NCI-H748 treated with DMSO at 0.1 percent for 48 hours (cell line): ENCODE measurements at places on chromosomes 16 and 17.
A peak's percentile ranks its signal among the peaks of the same experiment; 100 is the strongest.

DNA sequence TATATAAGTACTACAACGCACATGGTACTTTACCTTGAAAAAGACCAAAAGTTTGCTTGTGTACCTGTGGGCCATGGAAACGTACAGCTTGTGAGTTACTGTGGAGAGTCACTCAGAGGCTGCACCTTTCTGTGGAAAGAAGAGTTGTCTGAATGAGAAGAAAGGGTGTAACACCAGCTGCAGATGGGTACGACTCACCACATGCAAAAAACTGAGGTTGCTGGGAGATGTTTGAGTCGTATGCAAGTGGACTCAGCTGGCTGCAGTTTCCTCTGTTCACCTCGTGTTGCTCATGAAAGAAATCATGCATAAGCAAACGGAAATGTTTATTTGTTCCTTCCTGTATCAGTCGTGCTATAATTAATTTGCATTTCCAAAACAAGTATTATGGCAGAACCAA, 22.4 kb upstream of the DYNLRB2 start:
- DNase-seq = no peak

DNA sequence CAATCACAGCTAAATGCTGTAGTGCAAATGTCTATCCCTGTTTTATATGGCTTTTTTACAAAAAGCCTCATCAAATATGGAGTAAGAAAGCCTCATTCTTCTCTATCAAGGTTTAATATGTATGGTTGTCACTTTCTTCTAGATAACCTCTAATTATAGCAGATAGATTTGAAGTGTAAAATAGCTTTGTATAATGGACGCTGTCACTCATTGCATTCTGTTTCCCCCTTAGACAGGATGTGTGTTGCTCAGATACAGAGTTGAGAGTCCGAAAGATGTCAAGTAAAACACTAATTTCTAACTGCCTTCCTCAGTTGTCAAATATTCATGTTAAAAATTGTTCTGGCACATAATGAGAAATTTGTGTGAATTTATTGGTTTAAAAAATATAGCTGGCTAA, 88.0 kb downstream of the NLK start:
- DNase-seq = no peak

DNA sequence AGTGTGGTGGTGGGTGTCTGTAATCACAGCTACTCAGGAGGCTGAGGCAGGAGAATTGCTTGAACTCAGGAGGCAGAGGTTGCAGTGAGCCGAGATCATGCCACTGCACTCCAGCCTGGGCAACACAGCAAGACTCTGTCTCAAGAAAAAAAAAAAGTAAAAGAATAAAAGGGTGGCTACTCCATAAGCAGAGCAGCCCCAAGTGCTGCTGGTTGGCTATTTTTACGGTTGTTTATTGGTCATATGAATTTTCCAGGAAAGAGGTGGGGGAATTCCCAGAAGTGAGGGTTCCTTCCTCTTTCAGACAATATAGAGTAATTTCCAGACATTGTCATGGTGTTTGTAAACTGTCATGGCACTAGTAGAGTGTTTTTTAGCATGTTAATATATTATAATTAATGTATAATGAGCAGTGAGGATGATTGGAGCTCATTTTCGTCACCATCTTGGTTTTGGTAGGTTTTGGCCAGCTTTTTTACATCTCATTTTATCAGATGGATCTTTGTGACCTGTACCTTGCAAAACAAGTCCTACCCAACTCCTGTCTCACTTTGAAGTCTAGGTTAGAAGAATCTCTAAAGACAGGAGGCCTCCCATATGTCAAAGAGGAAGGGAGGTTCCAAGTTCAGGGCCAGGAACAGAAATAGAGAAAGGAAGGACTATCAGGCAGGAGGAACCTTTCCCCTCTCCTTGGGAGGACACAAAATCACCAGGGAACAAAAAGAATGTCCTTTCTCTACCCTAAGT, 39.1 kb downstream of the HOXB1 start:
- DNase-seq = no peak

GRCh38 chr16:50800074-50800473, 58.2 kb downstream of the CYLD start:
- no peak for DNase-seq

- no peak for DNase-seq
These were observed 27.1 kb downstream of the USP10 start for GRCh38 chr16:84726669-84727467.

- DNase-seq = no peak
These were observed 145.1 kb upstream of the NOG start for GRCh38 chr17:56448371-56448770.

GRCh38 chr17:51481370-51481769, 221.0 kb downstream of the UTP18 start:
- no peak for DNase-seq

- DNase-seq = no peak
These were observed 10.9 kb downstream of the JPT2 start for GRCh38 chr16:1688807-1689560.

GRCh38 chr16:3623642-3624041, 12.2 kb upstream of the SLX4 start:
- DNase-seq = no peak

DNA sequence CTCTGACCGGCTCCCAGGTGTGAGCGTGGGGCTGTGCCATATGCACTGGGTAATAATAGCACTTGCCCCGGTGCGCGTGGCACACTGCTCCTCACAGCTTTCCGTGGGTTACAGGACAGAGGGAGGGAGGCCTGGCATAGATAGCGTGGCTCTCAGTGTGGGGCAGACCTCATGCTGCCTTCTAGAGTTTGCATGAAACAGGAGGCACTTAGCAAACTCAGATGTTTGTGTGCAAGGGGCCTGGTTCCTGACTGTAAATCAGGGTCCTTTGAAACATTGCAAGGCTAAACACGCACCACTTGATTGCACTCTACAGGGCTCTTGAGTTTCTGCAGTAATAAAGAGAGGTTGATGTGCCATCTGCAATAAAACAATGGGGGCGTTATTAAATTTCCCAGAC, 101.7 kb downstream of the RPTOR start:
- DNase-seq = no peak

GRCh38 chr16:30087181-30087898, 4.4 kb downstream of the TBX6 start:
- DNase-seq = no peak

DNA sequence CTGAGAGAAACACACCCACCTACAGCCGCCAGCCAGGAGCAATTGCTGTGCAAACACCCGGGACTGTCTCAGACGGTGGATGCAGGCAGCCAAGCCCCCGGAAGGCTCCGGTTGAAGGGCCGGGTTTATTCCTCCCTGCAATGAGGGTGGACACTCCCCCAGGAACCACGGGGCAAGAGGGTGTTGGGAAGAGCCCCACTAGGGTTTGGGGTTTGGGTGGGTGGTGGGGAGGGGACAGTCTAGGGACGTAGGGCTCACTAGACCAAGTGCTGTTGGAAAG, 19.2 kb downstream of the JPH3 start:
- no peak for DNase-seq

DNA sequence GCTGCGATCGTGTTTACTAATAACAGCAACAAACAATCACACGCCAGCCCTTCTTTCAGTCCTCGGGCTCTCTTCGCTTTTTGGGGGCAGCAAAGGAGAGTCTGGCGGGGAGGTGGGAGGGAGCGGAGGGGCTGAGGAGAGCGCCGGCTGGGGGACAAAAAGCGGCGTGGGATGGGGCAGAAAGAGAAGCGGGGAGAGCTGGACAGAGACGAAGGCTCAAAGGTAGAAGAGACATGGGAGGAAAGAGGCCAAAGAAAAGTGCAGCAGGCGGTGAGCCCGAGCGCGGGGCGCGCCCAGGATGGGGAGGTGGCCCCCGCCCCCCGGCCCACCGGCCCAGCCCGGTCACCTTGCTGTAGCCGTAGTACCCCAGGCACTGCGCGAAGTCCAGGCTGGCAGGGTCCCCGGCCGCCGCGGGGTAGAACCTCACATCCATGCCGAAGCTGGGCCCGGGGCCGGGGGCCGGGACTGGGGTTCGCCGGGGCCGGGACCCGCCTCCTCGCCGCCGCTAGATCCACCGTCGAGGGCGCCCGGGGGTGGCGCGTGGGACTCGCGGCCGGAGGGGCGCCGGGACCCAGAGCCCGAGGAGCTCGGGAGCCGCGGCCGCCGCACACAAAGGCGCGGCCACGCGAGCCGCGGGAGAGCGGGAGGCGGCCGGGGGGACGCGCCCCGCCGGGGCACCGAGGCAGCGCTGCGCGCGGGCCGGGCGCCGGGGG, 496 bp downstream of the TOX3 start:
- no peak for DNase-seq

- no peak for DNase-seq
These were observed 11.7 kb upstream of the CD300LD start for GRCh38 chr17:74603746-74604145.

DNA sequence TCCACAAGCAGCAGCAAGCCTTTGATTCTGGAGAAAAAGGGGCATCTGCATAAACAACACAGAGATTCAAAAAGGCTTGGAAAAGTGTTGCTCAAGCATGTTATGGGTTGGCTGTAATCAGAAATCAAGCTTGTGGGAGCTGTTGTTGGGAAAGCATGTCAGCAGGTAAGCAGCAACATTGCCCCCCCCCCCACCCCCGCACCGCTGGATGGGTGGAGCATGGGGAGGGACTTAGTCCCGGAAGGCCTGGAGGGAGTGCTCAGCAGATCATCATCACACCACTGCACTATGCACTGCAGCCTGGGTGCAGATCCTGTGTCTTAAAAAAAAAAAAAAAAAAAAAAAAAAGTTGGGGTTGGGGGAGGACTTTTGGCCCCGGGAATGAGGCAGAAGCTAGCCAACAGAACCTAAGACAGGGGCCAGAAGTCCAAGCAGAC, 16.8 kb upstream of the AKAP1 start:
- no peak for DNase-seq

DNA sequence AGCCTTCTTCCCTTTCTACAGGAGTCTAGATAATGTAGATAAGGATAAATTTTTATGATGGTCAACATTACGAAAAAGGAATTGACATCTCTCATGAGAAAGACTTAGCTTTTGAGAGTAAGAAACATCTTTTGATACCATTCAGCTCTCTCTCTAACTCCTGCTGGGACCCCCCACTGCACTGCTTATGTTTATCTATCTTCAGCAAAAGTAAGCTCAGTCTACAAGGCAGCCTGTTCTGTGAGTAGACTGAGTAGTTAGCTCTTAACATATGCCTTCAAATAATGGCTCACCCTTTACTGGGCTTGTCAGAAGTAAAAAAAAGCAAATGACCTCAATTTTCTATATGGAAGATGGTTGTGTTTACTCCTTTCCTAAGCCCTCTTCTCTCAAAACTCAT, 372.2 kb upstream of the CDH11 start:
- no peak for DNase-seq

DNA sequence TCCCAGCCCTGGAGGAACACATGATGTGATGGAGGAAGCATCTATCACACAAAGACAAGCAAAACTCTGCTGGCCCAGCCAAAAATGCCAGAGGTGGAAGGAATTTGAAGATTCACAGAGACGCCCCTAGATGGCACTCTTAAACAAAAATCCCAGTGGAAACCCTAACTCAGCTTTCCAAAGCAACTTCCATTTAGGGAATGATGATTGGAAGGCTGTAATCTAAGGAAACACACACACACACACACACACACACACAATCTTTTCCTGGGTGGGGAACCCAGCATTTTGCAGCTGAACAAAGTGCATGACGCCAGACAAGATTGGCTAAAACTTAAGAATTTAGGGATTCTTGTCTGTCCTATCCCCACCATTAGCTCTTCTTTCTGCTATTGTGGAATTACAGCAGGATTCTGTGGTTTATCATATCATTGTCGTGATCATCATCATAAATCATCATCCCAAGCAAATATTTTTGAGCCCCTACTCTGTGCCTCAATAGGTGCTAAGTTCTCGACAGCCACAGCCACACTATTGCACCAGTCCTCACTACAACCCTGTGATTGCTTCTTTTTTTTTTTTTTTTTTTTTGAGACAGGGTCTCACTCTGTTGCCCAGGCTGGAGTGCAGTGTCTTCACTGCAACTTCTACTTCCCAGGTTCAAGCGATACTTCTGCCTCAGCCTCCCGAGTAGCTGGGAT, 1.6 kb upstream of the LDAF1 start:
- DNase-seq = peak; percentile 33

DNA sequence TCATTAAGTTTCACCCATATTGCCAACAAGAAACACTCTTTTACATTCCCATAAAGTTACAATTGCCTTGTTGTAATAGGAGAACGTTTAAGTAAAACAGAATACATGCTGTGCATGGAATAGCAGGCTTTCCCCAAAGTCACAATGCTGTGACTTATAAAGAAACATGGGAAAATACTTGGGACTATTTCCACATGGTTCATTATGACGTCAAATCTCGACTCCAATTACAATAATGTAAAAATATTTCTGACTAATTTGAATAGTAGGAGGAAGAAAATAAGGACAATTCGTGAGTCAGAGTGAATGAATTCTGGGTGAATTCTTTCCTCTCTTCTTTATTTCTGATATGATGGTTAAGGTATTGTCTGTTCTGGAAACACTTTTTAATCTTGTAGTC, 52.8 kb downstream of the CDH11 start:
- no peak for DNase-seq

DNA sequence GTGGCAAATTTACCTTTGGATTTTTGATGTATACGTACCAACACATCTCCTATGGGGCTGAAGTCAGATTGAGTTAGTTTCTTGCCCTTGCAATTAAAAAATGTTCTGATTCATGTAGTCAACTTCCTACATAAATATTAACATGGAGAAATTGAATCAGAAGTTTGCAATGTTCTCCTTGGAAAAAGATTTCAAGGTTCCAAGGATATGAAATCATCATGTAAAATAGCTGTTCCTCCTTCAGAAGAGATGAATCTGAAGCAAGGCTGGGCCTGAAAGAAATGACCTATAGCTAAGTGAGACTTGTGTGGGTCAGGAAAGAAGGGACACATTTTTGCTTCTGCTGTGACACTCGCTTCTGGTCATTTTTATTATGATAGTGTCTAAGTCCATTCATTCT, 131.7 kb downstream of the RGS9 start:
- DNase-seq = no peak

- DNase-seq = no peak
These were observed 15.3 kb upstream of the TRIM37 start for GRCh38 chr17:59121901-59122480.

- no peak for DNase-seq
These were observed 52.7 kb downstream of the CCDC42 start for GRCh38 chr17:8691931-8692330.

GRCh38 chr17:79937391-79938335, 98.0 kb downstream of the TBC1D16 start:
- DNase-seq = no peak

DNA sequence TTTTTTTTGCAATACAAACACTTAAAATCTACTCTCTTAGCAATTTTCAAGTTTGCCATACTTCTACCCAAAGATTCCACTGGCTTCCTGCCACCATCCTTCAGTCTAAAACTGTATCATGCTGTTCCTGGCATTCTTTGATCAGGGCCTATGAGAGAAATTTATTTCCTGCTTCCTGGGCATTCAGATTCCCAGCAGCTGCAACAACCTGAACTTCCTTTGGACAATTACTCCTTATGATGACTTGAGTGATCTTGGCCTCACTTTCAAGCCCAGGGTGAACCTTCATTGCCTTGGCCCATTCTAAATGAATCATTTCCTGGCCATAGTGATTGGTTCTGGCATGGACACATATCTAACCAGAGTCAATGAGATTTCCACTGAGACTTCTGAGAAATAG, 18.0 kb upstream of the MON1B start:
- DNase-seq = no peak
